ENCODE measurements at places on chromosomes 16 and 17.

GRCh38 chr17:65487990-65488389 is 73.5 kb downstream of the AXIN2 start:
- DNase-seq: no peak

GRCh38 chr17:71331754-71332325 is 789.0 kb upstream of the SOX9 start:
- no peak for DNase-seq

DNA sequence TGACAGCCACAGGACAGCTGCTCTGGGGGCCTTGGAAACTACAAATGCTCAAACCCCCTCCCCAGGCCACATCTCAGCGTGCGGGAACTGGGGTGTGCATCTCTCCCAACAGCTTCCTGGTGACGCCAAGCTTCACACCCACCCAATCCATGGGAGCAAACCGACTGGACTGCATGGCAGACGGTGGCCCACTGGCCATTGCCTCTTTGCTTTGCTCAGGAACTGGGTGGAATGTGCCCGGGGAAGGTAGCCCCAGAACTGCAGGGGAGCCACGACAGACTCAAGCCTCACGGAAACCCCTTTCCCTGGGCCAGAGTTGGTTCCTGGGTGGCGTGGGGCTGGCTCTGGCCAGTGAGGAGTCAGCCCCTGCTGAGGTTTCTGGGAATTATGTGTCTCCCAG is 5.2 kb upstream of the C16orf95 start:
- no peak for DNase-seq

- no peak for DNase-seq
Observed at GRCh38 chr17:39810939-39811728, 53.0 kb downstream of the IKZF3 start.

- no peak for DNase-seq
Observed at GRCh38 chr16:1475552-1476114, 805 bp upstream of the CLCN7 start.

DNA sequence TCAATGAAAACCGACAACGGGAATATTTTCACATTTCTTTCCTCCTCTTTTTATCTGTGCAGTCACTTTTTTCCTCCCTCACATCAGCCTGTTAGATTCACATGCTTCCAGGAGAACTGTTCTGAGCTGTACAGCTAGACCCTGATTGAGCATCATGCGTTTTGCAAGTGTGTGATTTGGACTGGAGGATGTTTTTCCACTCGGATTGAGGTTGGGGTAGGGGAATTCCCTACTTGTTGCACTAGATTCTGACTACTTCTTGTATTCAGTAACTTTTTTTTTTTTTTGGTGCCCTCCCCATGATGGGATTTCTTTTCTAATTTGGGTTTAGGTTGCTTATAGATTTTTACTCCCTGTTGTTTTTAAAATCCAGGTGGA is 4.8 kb downstream of the MSI2 start:
- no peak for DNase-seq

DNA sequence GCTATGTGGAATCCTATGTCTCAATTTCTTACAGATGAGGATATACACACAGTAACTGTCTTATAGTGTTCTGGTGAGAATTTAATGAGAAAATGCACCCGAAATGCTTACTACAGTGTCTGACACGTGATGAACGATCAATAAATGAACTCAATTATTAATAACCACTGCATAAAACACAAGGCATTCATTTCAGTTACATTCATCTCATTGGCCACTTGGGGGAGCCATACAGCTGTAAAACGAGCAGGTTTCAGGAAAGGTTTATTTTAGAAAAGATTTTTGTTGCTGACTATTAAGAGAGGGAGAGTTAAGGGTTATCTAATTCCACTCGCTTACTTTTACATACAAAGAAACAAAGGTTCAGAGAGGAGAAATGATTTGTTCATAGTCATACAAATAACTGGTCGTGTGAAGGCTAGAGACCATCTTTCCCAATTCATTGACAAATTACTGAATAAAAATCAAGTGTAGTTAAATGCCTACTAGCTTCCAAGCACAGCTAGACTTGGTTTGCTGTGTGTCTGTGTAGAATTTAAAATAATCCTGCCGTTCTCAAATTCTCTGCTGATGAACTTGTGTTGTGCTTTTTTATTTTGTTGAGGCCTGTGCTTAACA is 160.1 kb downstream of the MAP2K4 start:
- no peak for DNase-seq

GRCh38 chr17:39928858-39929645 is 1.5 kb downstream of the LRRC3C start:
- no peak for DNase-seq

- no peak for DNase-seq
Observed at GRCh38 chr17:35876534-35876933, 3.6 kb downstream of the CCL5 start.

- DNase-seq: no peak
Observed at GRCh38 chr17:77280304-77281121, 139.7 kb downstream of the SEC14L1 start.

- no peak for DNase-seq
Observed at GRCh38 chr17:77254951-77255825, 114.4 kb downstream of the SEC14L1 start.

DNA sequence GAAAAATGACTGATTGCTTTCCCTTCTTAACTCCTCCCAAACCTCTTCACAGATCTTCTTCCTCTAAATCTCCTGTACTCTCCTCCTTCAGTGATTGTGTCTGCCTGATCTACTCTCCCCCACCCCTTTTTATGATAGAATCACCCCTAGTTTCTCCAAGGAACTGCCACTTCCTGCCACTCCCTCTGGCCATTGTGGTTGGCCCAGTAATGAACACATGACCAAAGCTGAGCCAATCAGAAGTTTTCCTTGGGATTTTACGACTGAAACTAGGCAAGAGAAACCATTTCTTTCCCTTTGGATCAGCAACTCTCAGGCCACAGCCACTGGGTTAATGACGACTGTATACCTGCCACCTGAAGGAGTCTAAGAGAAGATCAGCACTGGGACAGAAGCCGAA is 15.9 kb downstream of the IRX3 start:
- no peak for DNase-seq

DNA sequence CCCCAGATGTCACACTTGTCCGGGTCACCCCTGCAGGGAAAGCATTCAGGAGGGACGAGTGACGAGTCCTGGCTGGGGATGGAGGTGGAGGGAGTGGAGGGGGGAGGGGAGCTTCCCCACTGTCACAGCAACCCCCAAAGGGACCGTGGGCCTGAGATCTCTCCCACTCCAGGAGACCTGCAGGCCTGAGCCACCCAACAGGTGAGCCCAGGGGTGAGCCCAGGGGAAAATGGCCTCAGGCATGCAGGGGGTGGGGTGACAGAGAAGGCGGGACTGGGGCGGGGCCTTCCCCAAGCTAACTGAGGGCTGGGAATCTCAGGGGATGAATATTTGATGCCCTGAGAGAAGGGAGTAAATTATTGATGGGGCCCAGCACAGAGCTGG is 2.4 kb downstream of the USH1G start:
- DNase-seq: no peak

DNA sequence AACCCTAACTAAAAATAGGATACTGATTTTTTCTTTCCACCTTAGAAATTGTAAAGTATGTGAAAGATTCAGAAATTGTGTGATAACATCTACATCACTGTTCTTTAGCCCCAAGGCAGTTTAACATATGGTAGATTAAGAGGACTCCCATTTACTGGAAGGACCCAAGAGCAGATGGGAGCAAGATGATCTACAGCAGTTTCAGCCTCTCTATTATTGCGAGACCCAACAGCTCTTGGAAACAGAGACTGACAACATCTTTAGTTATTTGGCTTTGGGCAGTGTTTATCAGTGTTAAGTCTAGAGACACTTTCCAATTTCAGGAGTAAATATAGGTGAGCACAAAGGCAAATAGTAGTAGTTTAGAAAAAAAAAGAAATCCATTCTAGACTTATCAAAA is 124.9 kb upstream of the CORO6 start:
- no peak for DNase-seq
